ENCODE measurements at places on chromosomes 12 and 14.
A peak's percentile ranks its signal among the peaks of the same experiment; 100 is the strongest.

- H3K27me3 ChIP-seq: no peaks in the 10 kb centered on the region
- no peak for DNase-seq
- peaks cover 19% of the 10 kb centered on the region for H3K36me3 ChIP-seq
- H3K4me3 ChIP-seq: no peak overlapping the region
- H3K27ac ChIP-seq: no peak overlapping the region
- no peaks in the 10 kb centered on the region for H3K4me1 ChIP-seq
Observed at GRCh38 chr12:120784804-120785203, 59.2 kb downstream of the ACADS start.

- peaks cover 8% of the 10 kb centered on the region for H3K27me3 ChIP-seq
- DNase-seq: no peak
- H3K4me1 ChIP-seq: peaks cover 4% of the 10 kb centered on the region
- no peak overlapping the region for H3K27ac ChIP-seq
Observed at GRCh38 chr14:101399737-101400517, 161.4 kb upstream of the DIO3 start.

DNA sequence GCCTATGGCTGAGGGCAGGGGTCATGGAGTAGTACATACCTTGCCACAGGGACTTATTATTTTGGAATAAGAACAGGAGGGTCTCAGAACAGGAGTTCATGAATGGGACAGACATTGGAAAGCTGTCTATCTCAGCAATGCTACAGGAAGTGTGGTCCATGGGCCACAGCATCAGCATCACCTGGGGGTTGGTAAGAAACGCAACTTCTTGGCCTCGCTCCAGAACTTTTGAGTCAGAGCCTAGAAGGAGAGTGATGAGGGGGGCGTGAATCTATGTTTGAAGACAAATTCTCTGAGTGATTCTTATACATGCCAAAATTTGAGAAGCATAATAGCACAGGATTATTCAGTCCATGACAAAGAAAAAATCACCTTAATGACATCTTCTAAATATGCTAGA is 156.6 kb downstream of the RPAP3 start:
- H3K36me3 ChIP-seq: no peaks in the 10 kb centered on the region
- H3K27me3 ChIP-seq: no peaks in the 10 kb centered on the region
- DNase-seq: no peak
- no peak overlapping the region for H3K4me3 ChIP-seq
- no peak overlapping the region for H3K27ac ChIP-seq

- no peak overlapping the region for H3K27ac ChIP-seq
- H3K36me3 ChIP-seq: no peaks in the 10 kb centered on the region
- no peak overlapping the region for H3K4me3 ChIP-seq
- no peak for DNase-seq
- H3K4me1 ChIP-seq: no peaks in the 10 kb centered on the region
Observed at GRCh38 chr14:43671716-43672485, 835.2 kb downstream of the FSCB start.

DNA sequence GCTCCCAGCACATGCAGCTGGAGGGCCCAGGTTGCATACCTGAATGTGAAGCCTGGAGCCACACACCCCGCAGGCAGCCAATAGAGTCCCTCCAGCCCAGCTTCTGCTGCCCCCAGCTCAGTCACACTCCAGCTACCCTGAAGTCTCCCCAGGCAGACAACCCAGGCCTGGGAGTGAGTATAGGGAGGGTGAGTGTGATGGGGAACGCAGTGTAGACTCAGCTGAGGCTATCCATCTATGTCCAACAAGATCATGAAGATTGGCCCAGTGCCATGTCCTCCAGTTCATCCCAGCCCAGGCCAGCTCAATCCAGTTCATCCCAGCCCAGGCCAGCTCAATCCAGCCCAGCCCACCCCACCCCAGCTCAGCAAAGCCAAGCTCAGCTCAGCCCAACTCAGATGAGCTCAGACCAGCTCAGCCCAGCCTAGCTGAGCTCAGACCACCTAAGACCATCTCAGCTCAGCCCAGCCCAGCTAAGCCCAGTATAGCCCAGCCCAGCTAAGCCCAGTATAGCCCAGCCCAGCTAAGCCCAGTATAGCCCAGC is 330.4 kb downstream of the TMEM121 start:
- H3K27me3 ChIP-seq: no peaks in the 10 kb centered on the region
- no peak overlapping the region for H3K4me3 ChIP-seq
- H3K36me3 ChIP-seq: peaks cover 5% of the 10 kb centered on the region
- H3K27ac ChIP-seq: no peak overlapping the region

GRCh38 chr12:95446506-95446900 is 27.4 kb upstream of the METAP2 start:
- peaks cover 4% of the 10 kb centered on the region for H3K4me1 ChIP-seq
- H3K27ac ChIP-seq: no peak overlapping the region
- H3K4me3 ChIP-seq: peak overlapping the region; percentile 74
- H3K36me3 ChIP-seq: no peaks in the 10 kb centered on the region
- H3K27me3 ChIP-seq: peaks cover 9% of the 10 kb centered on the region

DNA sequence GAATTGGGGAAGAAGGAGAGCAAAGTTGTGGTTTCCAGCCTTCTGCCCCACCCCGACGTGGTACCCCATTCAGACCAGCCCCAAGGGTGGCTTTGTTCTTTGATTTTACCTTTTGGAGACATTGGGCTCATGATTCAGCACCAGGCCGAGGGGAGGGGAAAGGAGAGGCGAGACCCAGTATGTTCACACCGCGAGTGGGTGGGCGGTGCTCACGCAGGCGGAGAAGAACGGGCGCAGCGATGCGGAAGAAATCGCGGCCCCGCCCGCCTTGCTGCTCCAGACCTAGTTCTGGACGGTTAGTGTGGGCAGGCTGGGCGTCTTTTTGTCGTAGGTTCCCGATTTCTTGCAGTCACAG is 963 bp downstream of the ATL1 start:
- H3K27me3 ChIP-seq: peaks cover 9% of the 10 kb centered on the region
- H3K27ac ChIP-seq: peak overlapping the region; percentile 94
- H3K36me3 ChIP-seq: no peaks in the 10 kb centered on the region
- peak overlapping the region; percentile 94 for H3K4me3 ChIP-seq

DNA sequence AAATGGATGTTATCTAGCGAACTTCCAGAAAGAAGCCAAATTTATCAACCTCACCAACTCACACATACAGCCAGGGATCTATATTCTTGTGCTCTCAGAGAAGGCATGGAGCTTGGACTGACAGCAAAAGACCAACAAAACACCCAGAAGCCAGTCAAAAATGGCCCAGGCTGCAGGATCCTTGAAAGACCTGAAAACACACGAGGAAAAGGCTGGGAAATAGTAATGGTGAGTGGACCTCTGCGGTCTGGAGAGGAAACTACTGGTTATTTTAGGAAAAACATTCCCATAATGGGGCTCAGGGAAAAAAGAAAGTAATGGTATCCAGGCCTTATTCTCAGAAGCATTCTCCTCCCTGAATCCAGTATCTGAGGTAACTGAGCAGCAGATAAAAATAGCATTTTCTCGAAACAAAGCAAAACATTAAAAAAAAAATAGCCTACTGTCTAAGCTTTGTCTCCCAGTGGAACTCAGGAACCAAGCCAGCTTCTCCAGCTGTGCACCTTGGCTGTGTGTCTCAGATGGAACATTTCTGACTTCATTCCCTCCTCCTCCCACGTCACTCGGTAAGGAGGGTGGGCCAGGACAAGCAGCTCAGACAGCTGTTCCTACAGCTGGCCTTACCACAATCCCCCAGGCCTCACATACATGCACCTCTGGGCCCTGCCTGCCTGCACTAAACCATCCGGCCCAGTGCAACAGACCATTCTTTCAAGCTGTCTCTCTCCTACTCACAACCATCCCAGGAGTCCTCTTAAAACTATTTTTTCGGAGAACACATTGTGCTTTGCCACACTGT is 249.9 kb downstream of the DAD1 start:
- H3K36me3 ChIP-seq: no peaks in the 10 kb centered on the region
- H3K4me3 ChIP-seq: no peak overlapping the region
- peaks cover 4% of the 10 kb centered on the region for H3K27me3 ChIP-seq
- peaks cover 18% of the 10 kb centered on the region for H3K4me1 ChIP-seq

- H3K36me3 ChIP-seq: peaks cover 12% of the 10 kb centered on the region
- no peaks in the 10 kb centered on the region for H3K4me1 ChIP-seq
- H3K27ac ChIP-seq: no peak overlapping the region
Observed at GRCh38 chr12:22692964-22693555, 68.1 kb downstream of the ETNK1 start.

DNA sequence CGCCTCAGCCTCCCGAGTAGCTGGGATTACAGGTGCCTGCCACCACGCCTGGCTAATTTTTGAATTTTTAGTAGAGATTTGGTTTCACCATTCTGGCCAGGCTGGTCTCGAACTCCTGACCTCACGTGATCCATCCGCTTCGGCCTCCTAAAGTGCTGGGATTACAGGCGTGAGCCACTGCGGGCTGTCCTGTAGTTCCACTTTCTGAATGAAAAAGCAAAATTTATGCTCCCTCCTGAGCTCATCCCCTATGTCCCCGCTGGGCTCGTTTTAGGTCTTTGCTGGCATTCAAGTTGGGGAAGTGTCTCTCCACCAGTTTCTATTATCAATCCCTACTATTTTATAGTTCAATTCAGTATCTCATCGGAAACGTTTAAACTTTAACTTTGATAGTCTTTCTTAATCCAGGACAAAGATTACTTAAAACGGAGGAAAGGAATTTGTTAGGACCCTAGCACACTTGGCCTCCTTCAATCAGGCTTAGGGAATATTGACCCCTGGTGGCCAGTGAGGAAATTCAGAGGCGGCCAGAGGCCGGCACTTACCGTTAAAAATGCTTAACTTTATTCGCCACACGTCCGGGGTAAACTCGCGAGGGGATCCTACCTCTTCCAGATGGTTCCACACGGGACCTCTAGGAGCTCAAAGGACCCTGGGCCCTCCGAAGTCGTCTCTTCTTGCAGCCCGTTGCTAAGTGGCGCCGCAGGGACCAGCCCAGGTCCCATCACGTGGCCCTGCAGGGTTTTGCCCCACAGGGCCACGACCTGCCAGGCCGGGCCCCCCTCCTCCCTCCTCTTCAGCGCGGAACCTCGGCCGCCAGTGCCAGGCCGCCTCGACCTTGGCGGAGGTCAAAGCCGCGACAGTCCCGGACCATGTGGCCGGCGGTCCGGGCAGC is 11.4 kb upstream of the DNAL1 start:
- peak overlapping the region; percentile 70 for H3K4me3 ChIP-seq
- H3K27me3 ChIP-seq: peaks cover 20% of the 10 kb centered on the region
- no peak for DNase-seq
- H3K4me1 ChIP-seq: peaks cover 14% of the 10 kb centered on the region

- H3K36me3 ChIP-seq: peaks cover 10% of the 10 kb centered on the region
- H3K27ac ChIP-seq: peak overlapping the region; percentile 29
- no peaks in the 10 kb centered on the region for H3K27me3 ChIP-seq
- H3K4me1 ChIP-seq: peaks cover 35% of the 10 kb centered on the region
Observed at GRCh38 chr14:74888164-74889158, 6.7 kb downstream of the DLST start.

DNA sequence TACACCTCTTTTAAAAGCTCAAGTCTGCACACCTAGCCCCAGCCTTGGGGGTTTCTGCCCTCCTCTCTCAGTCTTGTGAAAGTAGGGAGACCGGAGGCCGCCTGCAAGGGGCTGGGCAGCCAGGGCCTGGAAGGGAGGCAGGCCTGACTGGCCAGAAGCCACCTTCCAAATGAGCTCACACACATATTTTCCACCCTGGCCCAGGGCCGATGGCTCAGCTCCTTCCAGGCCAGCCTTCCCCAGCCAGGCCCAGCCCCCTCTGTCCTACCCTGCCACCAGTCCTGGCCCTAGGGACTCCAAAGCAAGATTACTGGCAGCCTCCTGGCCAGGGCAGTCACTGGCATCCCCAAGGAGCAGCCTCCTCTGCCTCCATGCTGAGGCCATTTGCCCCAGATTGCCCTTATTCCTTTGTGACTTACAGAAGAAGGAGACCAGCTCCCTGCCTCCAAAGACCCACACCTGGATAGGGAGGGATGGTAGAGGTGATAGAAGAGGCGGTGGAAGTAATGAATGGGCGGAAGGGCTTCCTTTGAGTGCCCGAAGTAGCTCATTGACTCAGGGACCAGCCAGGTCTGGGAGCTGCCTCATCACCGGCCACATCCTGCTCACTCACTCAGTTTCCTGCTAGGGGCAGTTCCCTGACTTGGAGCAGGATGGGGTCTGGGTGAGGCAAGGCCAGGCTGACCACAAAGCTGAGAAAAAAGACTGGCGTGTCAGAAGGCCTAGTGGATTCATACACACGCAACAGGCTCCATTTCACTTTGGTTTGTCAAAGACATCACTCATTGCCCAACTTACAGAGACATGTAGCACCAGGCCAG is 14.8 kb downstream of the MMP14 start:
- peaks cover 27% of the 10 kb centered on the region for H3K4me1 ChIP-seq
- H3K36me3 ChIP-seq: no peaks in the 10 kb centered on the region
- H3K27me3 ChIP-seq: no peaks in the 10 kb centered on the region

GRCh38 chr12:93676408-93677194 is 574 bp upstream of the CRADD start:
- peak overlapping the region; percentile 99 for H3K27ac ChIP-seq
- peaks cover 7% of the 10 kb centered on the region for H3K36me3 ChIP-seq
- H3K27me3 ChIP-seq: peaks cover 6% of the 10 kb centered on the region
- peaks cover 19% of the 10 kb centered on the region for H3K4me1 ChIP-seq
- no peak for DNase-seq
- H3K4me3 ChIP-seq: peak overlapping the region; percentile 96

GRCh38 chr14:81454572-81455218 is 54.6 kb upstream of the STON2 start:
- no peak for DNase-seq
- no peaks in the 10 kb centered on the region for H3K36me3 ChIP-seq
- peaks cover 12% of the 10 kb centered on the region for H3K4me1 ChIP-seq
- no peak overlapping the region for H3K4me3 ChIP-seq
- no peak overlapping the region for H3K27ac ChIP-seq

DNA sequence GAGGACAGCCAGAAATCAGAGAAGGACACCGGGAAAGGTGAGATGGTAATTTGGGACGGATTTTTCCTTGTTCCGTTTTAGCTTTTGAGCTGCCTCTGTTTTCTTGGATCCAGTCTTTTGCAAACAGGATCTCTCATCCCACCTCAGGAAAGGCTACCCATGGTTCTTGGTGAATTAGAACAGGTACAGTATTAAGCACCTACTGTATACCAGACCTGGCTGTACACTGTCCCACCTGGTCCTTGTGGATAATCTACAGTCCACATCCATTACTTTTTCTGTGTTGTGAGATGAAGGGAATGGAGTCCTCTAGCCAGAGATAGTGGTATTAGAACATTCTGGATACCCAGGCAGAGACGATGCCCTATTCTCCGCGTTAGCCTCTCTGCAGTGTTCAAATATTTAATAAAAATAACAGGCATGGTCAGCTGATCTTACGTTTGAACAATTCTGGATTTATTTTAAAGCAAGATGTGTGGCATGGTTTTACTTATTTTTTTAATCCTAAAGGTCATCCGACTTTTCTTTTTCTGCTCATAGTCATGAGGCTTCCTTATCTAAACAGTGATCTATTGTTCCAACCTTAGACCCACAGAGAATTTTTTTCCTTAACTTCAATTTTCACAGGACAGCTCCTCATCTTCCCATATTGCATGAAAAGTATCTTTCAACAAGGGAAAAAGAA is 18.8 kb downstream of the PLXNC1 start:
- H3K36me3 ChIP-seq: peaks cover 5% of the 10 kb centered on the region
- DNase-seq: no peak
- H3K4me3 ChIP-seq: no peak overlapping the region
- peaks cover 38% of the 10 kb centered on the region for H3K27me3 ChIP-seq
- H3K27ac ChIP-seq: no peak overlapping the region

DNA sequence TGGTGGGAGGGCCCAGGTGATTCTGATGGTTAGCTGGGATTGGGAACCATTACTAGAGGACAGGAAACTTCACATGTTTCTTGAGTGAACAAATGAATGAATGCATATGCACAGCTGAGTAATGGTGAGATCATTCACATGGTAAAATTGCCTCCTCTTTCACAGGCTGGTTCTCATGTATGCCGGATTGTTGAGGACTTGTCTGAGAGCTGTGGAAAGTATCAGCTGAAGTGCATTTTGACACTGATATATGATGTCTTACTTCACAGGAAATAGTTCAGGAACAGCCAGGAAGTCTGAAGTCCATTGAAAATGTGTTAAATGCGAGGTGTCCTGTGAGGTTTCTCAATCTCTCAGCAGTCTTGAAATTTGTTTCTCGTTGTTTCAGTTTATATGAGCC is 77.6 kb upstream of the DACT1 start:
- no peak overlapping the region for H3K27ac ChIP-seq
- no peaks in the 10 kb centered on the region for H3K36me3 ChIP-seq
- H3K4me1 ChIP-seq: peaks cover 32% of the 10 kb centered on the region

All from type B pancreatic cell (in vitro differentiated cells).